Activated CD4-positive, CD25-positive, alpha-beta regulatory T cell (primary cell): ENCODE measurements at places on chromosomes 1 and 21.
A peak's percentile ranks its signal among the peaks of the same experiment; 100 is the strongest.

DNA sequence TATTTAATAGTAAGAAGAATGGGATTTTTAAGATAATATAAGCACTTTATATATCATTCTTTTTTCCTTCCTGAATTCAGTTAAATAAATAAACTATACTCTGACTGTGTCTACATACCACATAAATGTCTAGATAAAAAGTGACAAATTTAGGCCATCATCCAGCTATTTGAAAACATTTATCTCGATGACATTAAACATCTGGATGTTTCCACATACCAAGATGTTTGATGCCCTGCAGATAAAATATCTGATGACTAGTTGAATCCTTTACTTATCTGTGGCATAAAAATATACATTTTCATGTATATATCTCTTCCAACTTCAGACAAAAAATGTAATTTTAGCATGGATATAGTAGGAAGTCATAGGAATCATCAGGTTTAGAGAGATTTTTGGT, 348.3 kb downstream of the DPYD start:
- DNase-seq = no peak

- peak; percentile 91 for DNase-seq
These were observed at the start of gene SNRPE for GRCh38 chr1:203861379-203862184. Gene SNRPE, plus strand, starts transcription at chr1:203861599. Its CDS starts 61 bp downstream, at chr1:203861660.

GRCh38 chr1:27607239-27607804, 3.4 kb upstream of the AHDC1 start:
- no peak for DNase-seq

GRCh38 chr1:68087184-68087583, 36.8 kb upstream of the DIRAS3 start:
- no peak for DNase-seq

- no peak for DNase-seq
These were observed 948 bp downstream of the TXLNA start for GRCh38 chr1:32180186-32181060.

DNA sequence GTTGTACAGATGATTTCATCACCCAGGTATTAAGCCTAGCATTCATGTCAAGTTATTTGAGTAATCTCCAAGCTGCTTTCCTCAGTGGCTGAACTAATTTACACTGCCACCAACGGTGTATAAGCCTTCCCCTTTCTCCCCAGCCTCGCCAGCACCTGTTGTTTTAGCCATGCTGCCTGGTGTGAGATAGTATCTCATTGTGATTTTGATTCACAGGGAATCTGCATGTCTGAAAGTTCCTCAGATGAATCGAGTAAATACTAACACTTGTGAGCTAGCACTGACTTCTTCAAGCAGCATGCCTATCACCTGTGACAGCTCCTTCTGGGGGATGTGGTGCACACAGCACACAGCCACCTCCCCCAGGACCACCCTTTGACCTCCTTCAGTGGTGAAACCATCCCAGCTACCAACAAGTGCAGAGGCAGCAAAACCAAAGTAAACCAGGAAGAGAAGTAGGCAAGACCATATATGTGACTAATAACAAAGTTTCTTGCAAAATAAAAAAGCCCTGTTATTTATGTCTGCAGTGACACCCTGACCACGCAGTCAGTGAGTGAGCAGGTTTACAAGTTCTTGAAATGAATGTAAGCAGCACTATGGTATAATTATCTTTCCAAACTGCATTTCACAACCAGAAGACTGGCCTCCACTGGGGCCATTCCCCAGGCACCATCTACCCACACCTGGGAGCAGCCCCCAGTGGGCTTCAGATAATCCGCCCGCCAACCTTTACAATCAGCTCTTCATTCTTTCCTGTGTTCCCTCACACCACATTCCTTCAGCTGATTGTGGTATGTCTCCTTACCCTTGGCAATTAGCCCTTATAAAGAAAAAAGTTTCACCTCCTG, 173.8 kb downstream of the ETS2 start:
- no peak for DNase-seq

DNA sequence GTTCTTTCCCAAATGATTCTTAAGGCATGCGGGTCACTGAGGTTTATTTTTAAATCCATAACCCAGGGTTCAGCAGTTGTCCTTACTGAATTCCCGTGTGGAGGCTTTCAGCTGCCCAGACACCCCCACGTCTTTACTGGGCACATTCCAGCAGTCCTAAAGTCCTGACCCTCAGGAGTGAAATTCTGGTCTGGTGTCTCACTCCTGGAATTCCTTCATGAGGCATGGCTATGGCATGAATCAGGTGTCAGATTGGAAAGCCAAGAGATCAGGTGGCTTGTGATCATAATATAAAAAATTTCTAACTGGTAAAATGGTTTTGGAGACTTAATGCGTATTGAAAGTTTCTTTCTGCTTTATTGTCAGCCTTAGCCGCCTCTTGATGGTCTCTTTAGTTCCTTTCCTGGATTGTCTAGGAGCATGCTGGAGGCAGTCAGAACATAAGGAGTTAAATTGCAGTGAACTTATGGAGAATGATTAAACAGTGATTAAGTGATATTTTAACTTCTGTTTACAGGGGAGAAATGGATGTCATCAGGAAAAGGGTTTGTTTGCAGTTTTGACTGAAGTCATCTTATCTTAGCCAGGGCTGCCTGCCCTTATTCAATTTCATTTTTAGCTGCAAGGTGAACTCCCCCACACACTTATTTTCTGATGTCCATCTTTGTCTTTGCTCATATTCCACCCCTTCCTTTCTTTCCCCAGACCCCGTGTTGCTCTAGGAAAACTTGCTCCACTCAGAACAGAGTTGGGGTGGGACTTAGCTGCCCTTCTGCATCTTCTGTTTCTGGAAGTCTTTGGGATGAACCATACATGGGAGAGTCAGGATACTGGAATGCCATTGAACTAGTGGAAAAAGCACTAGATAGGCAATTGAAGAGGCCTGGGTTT, 25.7 kb upstream of the MACF1 start:
- no peak for DNase-seq

DNA sequence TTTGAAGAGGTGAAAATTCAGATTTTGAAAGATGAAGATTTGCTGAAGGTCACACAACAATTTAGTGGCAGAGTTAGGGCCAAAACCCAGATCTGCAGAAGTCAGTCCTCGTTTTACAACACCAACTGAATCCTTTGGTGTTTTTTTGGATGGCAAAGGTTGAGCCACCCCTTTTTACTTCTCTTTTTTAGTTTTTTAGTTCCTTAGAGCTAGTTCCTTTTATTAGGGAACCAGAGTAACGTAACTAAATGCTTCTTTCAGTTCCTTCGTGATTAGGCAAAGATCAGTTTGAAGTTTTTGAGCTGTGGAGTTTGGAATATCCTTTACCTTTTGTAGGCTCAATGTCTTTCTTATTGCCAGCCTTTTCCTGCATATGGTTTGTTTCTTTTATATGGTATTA, 67.9 kb upstream of the ARID1A start:
- no peak for DNase-seq

DNA sequence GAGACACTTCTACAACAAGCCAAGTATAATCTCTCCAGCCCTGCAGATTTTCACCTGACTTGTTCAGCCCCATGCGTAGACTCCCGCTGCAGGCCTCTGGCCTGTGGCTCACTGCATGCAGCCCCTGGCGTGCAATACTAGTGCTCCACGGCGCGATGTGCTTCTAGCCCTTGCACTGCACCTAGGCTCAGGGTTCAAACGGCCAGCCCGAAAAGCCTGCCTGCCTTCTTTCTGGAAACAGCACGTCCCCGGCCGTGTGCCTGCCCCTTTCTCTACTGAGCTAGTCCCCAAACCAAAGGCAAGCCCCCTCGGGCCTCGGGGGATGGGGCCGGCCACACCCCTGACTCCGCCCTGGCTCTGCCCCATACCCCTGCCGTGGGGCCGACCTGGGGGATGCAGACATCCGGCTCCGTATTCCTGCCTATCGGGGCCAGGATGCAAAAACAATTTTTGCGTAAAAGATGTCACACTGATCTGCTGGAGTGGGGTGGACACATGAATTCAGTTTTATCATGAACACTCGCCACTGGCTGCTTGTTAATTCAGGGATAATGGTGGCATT, 26.3 kb upstream of the TRAPPC10 start:
- DNase-seq = no peak

- DNase-seq = no peak
These were observed 80.9 kb upstream of the ESRRG start for GRCh38 chr1:216804111-216804510.

DNA sequence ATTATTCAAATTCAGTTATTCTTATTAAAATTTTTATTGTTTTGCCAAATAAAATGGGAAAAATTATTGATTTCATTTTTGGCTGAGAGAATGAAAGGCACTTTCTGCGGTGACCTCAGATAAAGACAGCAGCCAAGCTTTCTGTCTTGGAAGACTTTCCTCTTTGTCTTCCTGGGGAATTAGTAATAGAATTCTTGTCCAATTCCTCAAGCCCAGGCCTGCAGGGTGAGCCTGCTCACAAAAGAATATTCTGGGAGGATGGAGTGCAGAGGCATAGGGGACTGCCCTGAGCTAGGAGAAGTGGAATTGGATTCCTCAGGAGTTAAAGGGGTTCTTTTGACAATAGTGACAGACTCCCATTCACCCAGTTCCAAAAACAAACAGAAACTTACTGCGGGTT, 614.5 kb upstream of the ADGRL2 start:
- no peak for DNase-seq
